ENCODE measurements at places on chromosomes 2 and 18.

DNA sequence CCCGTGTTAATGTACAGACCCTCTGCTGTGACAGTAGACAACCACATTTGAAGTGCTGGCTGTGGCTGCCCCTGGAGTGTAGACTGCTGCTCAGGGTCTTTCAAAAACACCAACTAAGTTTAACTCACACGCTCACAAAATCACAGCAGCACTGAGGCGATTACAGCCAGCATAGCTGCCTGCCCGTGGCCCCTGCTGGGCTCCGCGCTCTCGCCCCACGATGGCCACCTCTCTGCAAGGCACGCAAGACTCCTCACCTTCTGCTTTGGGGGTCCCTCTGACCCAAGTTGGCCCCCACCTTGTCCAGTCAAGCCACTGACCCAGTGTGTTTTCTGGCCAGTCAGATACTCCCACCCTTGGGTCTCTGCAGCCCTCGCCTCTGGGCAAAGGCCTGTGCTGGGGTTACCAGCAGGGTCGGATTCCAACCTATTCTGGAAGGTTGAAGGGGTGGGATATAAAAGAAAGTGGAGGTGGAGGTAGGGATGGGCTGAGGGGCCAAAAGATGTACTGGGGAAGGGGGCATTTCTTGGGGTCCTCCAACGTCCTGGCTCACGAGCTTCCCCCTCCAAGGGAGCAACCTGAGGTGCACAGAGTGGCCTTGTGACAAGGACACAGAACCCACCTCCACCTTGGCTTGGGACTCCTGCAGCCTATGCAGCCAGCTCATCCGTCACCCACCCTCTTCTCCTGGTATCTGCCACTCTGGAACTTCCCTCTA is 2.9 kb upstream of the B3GNT7 start:
- DNase-seq: no peak

GRCh38 chr2:69177063-69177771 is 164.2 kb downstream of the ANTXR1 start:
- DNase-seq: no peak

DNA sequence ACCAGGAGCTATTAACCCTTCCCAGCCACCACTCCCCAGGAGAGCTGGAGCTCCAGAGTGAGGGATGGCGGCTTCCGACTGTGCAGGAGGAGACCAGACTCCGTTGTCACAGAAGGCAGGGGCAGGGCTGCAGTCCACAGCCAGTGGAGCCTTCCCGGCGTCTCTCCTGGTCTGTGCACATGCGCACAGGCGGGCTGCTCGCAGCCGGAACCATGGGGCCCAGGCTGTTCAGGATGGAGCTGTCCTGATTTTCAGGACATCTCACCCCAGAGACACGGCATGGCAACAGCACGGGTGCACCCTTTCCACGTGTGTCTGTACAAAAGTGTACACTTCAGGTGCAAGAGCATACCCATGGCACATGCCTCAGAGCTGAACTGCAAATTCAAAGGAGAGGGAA is 28.9 kb downstream of the EIPR1 start:
- DNase-seq: no peak

GRCh38 chr18:47574966-47575365 is 323.5 kb upstream of the SKOR2 start:
- no peak for DNase-seq

DNA sequence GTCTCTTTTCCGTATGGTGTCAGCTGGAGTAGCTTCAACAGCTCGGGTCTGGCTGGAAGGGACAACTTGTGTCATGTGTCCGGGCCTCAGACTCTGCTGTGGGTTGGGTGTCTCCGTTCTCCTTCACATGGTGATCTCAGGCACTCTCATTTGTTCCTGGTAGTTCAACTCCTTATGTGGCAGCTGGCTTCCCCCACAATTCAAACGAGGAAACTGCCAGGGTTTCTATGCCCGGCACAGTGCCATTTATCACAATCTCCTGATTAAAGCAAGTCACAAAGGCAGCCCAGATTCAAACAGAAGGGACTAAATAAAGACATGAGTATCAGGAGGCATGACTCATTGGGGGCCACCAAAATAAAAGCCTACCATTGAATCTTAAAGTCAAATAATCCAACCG is 22.7 kb downstream of the MRO start:
- no peak for DNase-seq
